ENCODE measurements at places on chromosomes 13 and 19. TPM values are rescaled to one million over a fixed set of nuclear protein-coding genes. Genes with fewer than 3 reads are reported as not detected.

- peaks cover 38% of the 10 kb centered on the region for H3K4me1 ChIP-seq
- H3K36me3 ChIP-seq = no peaks in the 10 kb centered on the region
- no peak overlapping the region for H3K27ac ChIP-seq
- no peak overlapping the region for H3K4me3 ChIP-seq
- H3K27me3 ChIP-seq = no peaks in the 10 kb centered on the region
Measured at GRCh38 chr19:1853295-1854038, 5.2 kb upstream of the REXO1 start.

DNA sequence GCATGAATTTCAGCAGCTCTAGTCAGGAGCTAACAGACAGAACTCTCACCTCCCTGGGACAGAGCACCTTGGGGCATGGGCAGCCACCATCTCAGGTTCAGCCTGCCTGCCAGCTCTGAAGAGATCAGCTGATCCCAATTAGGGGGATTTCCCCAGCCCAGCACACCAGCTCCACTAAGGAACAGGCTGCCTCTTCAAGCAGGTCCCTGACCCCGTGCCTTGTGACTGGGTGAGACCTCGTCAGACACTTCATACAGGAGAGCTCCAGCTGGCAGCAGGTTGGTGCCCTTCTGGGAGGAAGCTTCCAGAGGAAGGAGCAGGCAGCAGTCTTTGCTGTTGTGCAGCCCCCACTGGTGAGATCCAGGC is 84.5 kb upstream of the UFM1 start:
- no peaks in the 10 kb centered on the region for H3K27me3 ChIP-seq
- H3K27ac ChIP-seq = no peak overlapping the region
- DNase-seq = no peak
- no peaks in the 10 kb centered on the region for H3K4me1 ChIP-seq
- H3K4me3 ChIP-seq = no peak overlapping the region

- no peak overlapping the region for H3K4me3 ChIP-seq
- no peaks in the 10 kb centered on the region for H3K4me1 ChIP-seq
- no peak for DNase-seq
- no peak overlapping the region for H3K27ac ChIP-seq
Measured at GRCh38 chr19:51242881-51243630, 7.8 kb upstream of the SIGLECL1 start.

- peak overlapping the region; percentile 72 for H3K27ac ChIP-seq
- DNase-seq = peak; percentile 10
- H3K4me1 ChIP-seq = peaks cover 16% of the 10 kb centered on the region
- H3K27me3 ChIP-seq = no peaks in the 10 kb centered on the region
- no peaks in the 10 kb centered on the region for H3K36me3 ChIP-seq
- no peak overlapping the region for H3K4me3 ChIP-seq
Measured at GRCh38 chr19:45446944-45447343, 20.9 kb upstream of the FOSB start.

Gene GRIN2D
- total RNA-seq = 1.00 TPM

DNA sequence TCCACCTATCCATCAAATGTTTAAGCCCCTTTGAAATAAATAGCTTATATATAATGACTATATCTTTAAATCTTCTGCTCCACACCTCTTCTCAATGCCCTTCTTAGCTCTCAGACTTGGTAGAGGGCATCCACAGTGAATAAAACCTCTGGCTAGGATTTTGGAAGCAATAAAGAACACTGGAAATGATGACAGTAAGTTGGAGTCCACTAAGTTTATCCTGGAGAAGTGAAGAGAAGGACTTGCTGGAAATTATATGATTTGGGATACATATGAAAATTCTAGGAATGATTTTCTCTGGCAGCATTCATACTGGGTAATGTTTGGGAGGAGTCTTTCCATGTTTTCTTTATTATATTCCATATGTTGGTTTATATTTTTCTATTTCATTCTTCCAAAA is 133.5 kb upstream of the KL start:
- no peaks in the 10 kb centered on the region for H3K27me3 ChIP-seq
- no peak overlapping the region for H3K4me3 ChIP-seq
- H3K36me3 ChIP-seq = no peaks in the 10 kb centered on the region

GRCh38 chr19:34154401-34154800 is 17.9 kb upstream of the LSM14A start:
- H3K36me3 ChIP-seq = no peaks in the 10 kb centered on the region
- H3K4me1 ChIP-seq = no peaks in the 10 kb centered on the region

GRCh38 chr19:18425515-18426415 is 6.6 kb downstream of the SSBP4 start:
- peaks cover 39% of the 10 kb centered on the region for H3K4me1 ChIP-seq
- no peaks in the 10 kb centered on the region for H3K27me3 ChIP-seq
- H3K4me3 ChIP-seq = no peak overlapping the region
- no peak for DNase-seq
- H3K27ac ChIP-seq = no peak overlapping the region

Gene SUCLA2
- 56.9 TPM for total RNA-seq

- peaks cover 14% of the 10 kb centered on the region for H3K4me1 ChIP-seq
- no peak overlapping the region for H3K4me3 ChIP-seq
- H3K36me3 ChIP-seq = no peaks in the 10 kb centered on the region
- peak; percentile 65 for DNase-seq
- H3K27ac ChIP-seq = no peak overlapping the region
Measured at GRCh38 chr13:114043421-114044053, 69.7 kb upstream of the C13orf46 start.

DNA sequence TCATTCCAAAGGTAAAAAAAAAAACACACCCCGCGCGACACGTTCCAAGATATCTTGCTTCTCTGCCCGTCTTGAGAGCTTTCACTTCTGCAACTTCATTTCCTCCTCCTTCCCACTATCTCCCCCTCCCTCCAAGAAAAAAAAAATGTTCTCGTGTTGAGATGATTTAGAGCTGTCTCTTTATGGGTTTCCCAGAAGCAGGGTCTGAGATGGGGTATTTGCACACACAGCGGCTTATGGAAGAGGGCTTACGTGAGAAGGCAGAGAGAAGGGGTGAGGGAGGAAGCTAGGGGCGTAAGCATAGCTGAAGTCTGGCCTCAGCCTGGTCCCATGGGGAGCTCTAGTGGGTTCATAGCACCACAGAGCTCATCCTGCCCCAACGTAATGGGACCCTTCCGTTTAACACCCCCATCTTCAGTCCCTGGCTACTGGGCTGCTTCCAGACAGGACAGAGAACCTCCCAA is 31.3 kb upstream of the USE1 start:
- H3K27ac ChIP-seq = no peak overlapping the region
- H3K4me1 ChIP-seq = no peaks in the 10 kb centered on the region
- DNase-seq = no peak
- H3K36me3 ChIP-seq = no peaks in the 10 kb centered on the region
- no peak overlapping the region for H3K4me3 ChIP-seq

Data from hepatocyte (in vitro differentiated cells).